ENCODE measurements at places on chromosomes 1 and 21. TPM values are rescaled to one million over a fixed set of nuclear protein-coding genes. Genes with fewer than 3 reads are reported as not detected.

DNA sequence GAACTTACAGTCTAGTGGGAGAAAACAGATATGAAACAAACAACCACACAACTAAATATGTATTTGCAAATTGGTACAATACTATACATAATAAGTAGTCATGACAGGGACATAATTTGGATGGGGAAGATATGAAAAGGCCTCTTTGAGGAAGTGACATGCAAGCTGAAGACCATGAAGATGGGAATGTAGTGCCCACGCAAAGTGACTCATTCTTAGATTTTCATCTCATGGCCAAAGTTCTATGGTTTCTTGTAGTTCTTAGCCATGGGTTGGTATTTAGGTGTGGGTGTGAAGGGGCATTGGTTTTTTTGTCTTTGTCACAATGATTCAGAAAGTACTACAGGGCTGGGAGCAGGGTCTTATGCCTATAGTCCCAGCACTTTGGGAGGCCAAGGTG, 105.4 kb upstream of the FAM78B start:
- H3K4me1 ChIP-seq = no peaks in the 10 kb centered on the region
- DNase-seq = no peak
- H3K36me3 ChIP-seq = no peaks in the 10 kb centered on the region
- H3K27me3 ChIP-seq = no peaks in the 10 kb centered on the region

GRCh38 chr21:27814226-27814625, 847.3 kb upstream of the ADAMTS5 start:
- H3K36me3 ChIP-seq = no peaks in the 10 kb centered on the region
- DNase-seq = no peak
- H3K4me1 ChIP-seq = no peaks in the 10 kb centered on the region
- no peak overlapping the region for H3K4me3 ChIP-seq

- H3K27me3 ChIP-seq = no peaks in the 10 kb centered on the region
- no peaks in the 10 kb centered on the region for H3K36me3 ChIP-seq
- peaks cover 76% of the 10 kb centered on the region for H3K4me1 ChIP-seq
- H3K27ac ChIP-seq = peak overlapping the region; percentile 44
Observed at GRCh38 chr1:234730475-234730769, 120.4 kb upstream of the IRF2BP2 start.

DNA sequence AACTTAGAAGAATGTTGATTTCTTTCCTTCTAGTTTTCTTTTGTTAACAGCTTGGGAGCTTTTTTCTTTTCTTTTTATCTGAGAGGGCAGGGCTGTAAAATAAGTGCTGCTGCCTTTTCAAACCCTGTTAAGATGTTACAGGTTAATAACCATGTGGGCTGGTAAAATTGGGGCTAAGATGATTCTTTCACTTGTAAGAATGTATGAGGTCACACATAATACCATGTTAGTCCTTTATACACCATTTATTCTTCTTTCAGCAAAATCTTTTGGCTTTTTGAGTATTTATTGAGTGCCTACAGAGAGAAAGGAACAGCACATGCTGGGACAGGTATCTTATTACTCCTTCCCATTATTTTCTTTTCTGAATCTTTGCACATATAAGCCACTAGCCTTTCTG, 6.1 kb upstream of the AK4 start:
- peaks cover 2% of the 10 kb centered on the region for H3K4me1 ChIP-seq
- no peaks in the 10 kb centered on the region for H3K36me3 ChIP-seq
- H3K4me3 ChIP-seq = no peak overlapping the region
- peaks cover 17% of the 10 kb centered on the region for H3K27me3 ChIP-seq
- DNase-seq = no peak
- H3K27ac ChIP-seq = no peak overlapping the region

DNA sequence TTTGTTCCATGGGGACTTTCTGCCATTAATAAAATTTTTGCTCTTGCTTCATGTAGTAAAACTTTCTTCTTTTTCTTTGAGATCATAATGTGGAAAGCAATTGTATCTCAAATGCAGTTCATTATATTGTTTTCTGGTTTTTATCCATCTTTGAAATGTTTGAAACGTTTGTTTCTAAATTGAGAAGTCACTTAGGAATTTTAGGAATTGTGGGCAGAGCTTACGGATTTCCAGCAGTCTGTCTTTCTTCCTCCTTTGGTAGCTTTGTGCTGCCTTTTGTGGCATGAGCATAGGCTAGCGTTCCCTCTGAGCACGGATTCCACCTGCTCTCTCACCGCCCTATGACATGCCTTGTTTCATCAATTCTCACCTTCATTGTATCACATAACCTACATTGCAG, 2.9 kb upstream of the ST6GALNAC5 start:
- peaks cover 20% of the 10 kb centered on the region for H3K4me1 ChIP-seq
- H3K27ac ChIP-seq = no peak overlapping the region
- no peak overlapping the region for H3K4me3 ChIP-seq
- DNase-seq = no peak
- H3K27me3 ChIP-seq = peaks cover 44% of the 10 kb centered on the region
- H3K36me3 ChIP-seq = no peaks in the 10 kb centered on the region

- H3K27ac ChIP-seq = no peak overlapping the region
- peaks cover 8% of the 10 kb centered on the region for H3K4me1 ChIP-seq
- no peak for DNase-seq
- no peak overlapping the region for H3K4me3 ChIP-seq
Observed at GRCh38 chr1:2115702-2116341, 65.6 kb downstream of the PRKCZ start.

- peak; percentile 45 for DNase-seq
- peaks cover 98% of the 10 kb centered on the region for H3K36me3 ChIP-seq
- H3K27ac ChIP-seq = peak overlapping the region; percentile 73
- H3K27me3 ChIP-seq = no peaks in the 10 kb centered on the region
- H3K4me1 ChIP-seq = peaks cover 83% of the 10 kb centered on the region
Observed at GRCh38 chr1:226643611-226644540, 95.2 kb downstream of the ITPKB start.

DNA sequence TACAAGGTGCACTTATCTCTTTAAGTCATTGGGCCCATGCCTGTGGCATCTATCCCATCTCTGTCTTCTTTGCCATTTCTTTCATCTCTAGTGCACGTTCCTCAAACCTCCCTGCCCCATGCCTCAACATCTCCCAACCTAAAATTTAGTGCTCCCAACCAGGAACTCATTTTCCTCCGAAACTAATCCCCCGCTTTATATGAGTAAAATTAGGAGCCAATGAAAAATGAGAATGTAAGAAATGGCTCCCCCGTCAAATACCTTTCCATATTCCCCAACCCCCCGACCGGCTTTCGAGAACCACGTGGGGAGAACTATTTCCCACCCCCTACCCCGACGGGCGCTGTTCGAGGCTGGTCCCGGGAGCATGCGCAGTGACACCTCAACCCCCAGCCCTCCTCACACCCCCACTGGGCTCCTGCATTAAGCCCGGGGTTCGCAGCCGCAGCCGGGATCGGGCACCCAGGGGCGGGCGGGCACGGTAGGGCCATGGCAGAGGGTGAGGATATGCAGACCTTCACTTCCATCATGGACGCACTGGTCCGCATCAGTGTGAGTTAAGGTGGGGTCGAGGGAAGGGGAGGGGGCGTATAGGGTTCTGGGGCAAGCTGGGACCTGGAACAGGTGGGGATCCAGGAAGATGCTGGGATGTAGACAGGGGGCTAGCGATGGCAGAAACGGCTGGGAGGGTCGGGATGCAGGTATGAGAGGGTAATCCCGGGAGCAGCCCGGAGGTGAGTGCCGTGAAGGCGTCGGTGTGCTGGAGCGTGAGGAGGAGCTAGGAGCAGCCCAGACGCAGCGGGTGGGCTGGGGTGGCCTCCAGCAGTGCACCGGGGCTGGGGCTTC, at the start of gene TRIM46:
TRIM46 (plus strand) TSS at position 372 of the 846 bp plus-strand sequence; CDS start at position 490, 118 bp downstream.
- H3K27me3 ChIP-seq = no peaks in the 10 kb centered on the region
- H3K4me1 ChIP-seq = peaks cover 55% of the 10 kb centered on the region
- peak within 1 kb of the TSS; percentile 77 for H3K4me3 ChIP-seq
- H3K36me3 ChIP-seq = peaks cover 42% of the 10 kb centered on the region
- peak; percentile 66 for DNase-seq

GRCh38 chr1:10056599-10056987, 23.8 kb downstream of the UBE4B start:
- H3K4me1 ChIP-seq = no peaks in the 10 kb centered on the region
- H3K4me3 ChIP-seq = no peak overlapping the region
- DNase-seq = no peak
- H3K27me3 ChIP-seq = no peaks in the 10 kb centered on the region
- H3K27ac ChIP-seq = no peak overlapping the region

GRCh38 chr1:204435381-204435831, 23.8 kb upstream of the PPP1R15B start:
- H3K27ac ChIP-seq = no peak overlapping the region
- DNase-seq = no peak
- peaks cover 3% of the 10 kb centered on the region for H3K4me1 ChIP-seq
- H3K27me3 ChIP-seq = no peaks in the 10 kb centered on the region
- H3K36me3 ChIP-seq = peaks cover 85% of the 10 kb centered on the region
- no peak overlapping the region for H3K4me3 ChIP-seq

- no peaks in the 10 kb centered on the region for H3K4me1 ChIP-seq
- no peaks in the 10 kb centered on the region for H3K27me3 ChIP-seq
- no peak overlapping the region for H3K4me3 ChIP-seq
- no peak overlapping the region for H3K27ac ChIP-seq
- DNase-seq = no peak
Observed at GRCh38 chr1:231584117-231584516, 42.5 kb upstream of the DISC1 start.

GRCh38 chr1:234875328-234875952, 253.2 kb downstream of the TOMM20 start:
- H3K4me1 ChIP-seq = peaks cover 6% of the 10 kb centered on the region
- no peak for DNase-seq
- H3K36me3 ChIP-seq = no peaks in the 10 kb centered on the region
- no peak overlapping the region for H3K4me3 ChIP-seq
- no peak overlapping the region for H3K27ac ChIP-seq

- H3K27me3 ChIP-seq = no peaks in the 10 kb centered on the region
- H3K4me3 ChIP-seq = no peak overlapping the region
Observed at GRCh38 chr1:181451661-181452230, 31.6 kb upstream of the CACNA1E start.

DNA sequence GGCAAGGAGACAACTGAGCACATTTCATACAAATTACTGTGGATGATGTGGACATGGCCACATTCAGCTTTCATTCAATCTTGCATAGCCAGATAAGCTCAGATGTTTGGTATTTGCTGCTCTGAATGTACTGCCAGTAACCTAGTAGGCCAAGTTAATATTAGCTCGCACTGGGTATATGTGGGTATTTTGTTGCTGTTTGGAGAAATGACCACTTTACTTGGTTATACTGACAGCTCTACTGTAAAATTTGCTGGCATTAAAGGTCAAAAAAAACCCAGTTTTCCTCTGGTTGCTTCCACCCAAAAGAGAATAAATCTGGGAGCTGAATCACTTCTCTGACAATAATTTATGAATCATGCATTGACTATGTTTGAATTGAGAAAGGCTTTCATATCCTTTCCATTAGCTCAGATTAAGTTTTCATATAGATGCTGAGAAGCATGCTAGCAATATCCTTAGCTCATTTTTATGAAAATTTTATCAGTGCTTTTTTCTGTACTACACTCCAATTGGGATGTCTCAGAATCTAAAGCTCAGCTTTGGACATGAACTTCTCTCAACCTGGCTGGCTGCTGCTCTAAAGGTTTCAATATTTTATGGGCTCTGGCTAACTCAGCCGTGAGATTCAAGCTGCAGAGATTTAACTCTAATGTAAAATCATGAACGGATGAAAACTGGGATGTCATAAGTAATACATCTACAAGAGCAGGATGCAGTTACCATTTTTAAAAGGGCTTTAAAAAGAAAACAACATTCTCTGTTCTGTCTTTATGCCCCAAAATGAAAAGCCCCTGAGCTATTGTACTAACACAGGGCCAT, 330.0 kb downstream of the BARHL2 start:
- H3K4me3 ChIP-seq = no peak overlapping the region
- DNase-seq = no peak
- H3K36me3 ChIP-seq = no peaks in the 10 kb centered on the region
- no peaks in the 10 kb centered on the region for H3K27me3 ChIP-seq
- no peak overlapping the region for H3K27ac ChIP-seq

DNA sequence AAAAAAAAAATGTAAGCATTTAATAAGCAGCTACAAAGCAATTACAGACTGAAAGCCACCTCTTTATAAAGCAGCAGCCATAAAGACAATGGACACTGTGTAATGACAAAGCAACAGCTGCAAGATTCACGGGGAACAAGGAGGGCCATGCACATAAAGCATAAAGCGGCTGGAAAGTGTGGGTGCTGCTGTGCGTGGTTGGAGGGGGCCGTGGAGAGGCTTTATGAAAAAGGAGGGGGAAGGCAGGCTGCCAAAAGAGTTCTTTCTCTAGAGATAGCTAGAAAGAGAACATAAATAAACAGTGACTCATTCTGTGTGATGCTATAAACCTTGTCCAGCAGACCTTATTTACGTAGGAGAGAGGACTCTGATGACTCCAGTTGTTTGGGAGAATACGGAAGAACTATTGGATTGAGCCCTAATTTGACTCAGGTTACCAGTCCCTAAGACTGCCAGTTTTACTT, 49.3 kb downstream of the ADAMTS1 start:
- H3K4me3 ChIP-seq = no peak overlapping the region
- DNase-seq = no peak
- no peaks in the 10 kb centered on the region for H3K27me3 ChIP-seq
- H3K27ac ChIP-seq = no peak overlapping the region

- no peaks in the 10 kb centered on the region for H3K4me1 ChIP-seq
- DNase-seq = no peak
- H3K36me3 ChIP-seq = no peaks in the 10 kb centered on the region
- no peak overlapping the region for H3K27ac ChIP-seq
Observed at GRCh38 chr1:77288275-77288674, 6.5 kb downstream of the AK5 start.

DNA sequence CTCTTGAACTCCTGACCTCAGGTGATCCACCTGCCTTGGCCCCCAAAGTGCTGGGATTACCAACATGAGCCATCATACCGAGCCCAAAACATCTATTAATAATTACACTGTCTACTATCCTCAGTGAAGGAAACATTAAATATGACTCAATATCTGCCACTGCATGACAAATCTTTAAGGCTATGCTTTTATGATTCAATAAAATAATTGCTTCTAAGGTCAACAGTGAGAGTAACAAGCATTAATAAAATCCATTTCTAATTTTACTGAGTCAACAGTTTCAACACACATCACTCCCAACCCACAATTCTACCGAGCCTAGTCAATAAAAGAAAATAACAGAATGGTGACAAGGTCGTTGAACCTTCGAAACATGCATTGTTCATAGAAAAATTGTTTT, 125.5 kb upstream of the CHRM3 start:
- no peak overlapping the region for H3K27ac ChIP-seq
- no peaks in the 10 kb centered on the region for H3K4me1 ChIP-seq
- H3K4me3 ChIP-seq = no peak overlapping the region
- no peaks in the 10 kb centered on the region for H3K27me3 ChIP-seq

- DNase-seq = no peak
- H3K4me3 ChIP-seq = no peak overlapping the region
- no peak overlapping the region for H3K27ac ChIP-seq
- no peaks in the 10 kb centered on the region for H3K27me3 ChIP-seq
- H3K36me3 ChIP-seq = peaks cover 4% of the 10 kb centered on the region
Observed at GRCh38 chr1:245858022-245858721, 648.9 kb downstream of the SMYD3 start.

The TACSTD2 gene
- total RNA-seq = 0.36 TPM

The RGL1 gene
- total RNA-seq = 1.2 TPM

The OR14K1 gene
- not detected for total RNA-seq

The PRRX1 gene
- not detected for total RNA-seq

The LRRC41 gene
- total RNA-seq = 24.3 TPM

The OR2L3 gene
- total RNA-seq = not detected

The PPM1J gene
- total RNA-seq = 0.49 TPM

The RCSD1 gene
- 42.3 TPM for total RNA-seq

The OLIG2 gene
- not detected for total RNA-seq

The DPM3 gene
- total RNA-seq = 17.6 TPM

Measured in CD4-positive, alpha-beta T cell (primary cell).